ENCODE measurements at places on chromosomes 6 and 20. TPM values are rescaled to one million over a fixed set of nuclear protein-coding genes. Genes with fewer than 3 reads are reported as not detected.
A peak's percentile ranks its signal among the peaks of the same experiment; 100 is the strongest.

GRCh38 chr6:112618849-112619248, 271.7 kb downstream of the RFPL4B start:
- DNase-seq: peak; percentile 37

The HBS1L gene
- 32.7 TPM for polyA plus RNA-seq

The SNAI1 gene
- 7.3 TPM for polyA plus RNA-seq

GRCh38 chr6:26022132-26022472, 59.5 kb downstream of the TRIM38 start:
- DNase-seq: peak; percentile 97

DNA sequence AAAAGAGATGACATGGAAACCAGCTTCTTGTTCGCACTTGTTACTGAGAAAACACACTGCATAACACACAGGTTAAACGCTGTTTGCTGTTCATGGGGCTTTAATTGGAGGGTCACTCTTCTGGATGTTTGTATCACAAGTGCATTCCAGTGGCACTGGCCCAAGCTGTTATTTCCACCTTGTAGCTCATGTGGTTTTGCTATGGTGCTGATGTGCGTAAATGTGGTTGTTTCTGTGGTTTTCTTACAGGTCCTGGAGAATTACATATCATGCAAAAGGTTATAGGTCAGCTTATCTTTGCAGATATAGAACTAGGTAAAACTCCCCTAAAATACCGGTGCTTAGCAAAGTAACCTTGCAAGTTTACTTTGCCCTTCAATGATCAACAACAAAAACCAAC, 89.3 kb upstream of the AHI1 start:
- peak; percentile 64 for DNase-seq

DNA sequence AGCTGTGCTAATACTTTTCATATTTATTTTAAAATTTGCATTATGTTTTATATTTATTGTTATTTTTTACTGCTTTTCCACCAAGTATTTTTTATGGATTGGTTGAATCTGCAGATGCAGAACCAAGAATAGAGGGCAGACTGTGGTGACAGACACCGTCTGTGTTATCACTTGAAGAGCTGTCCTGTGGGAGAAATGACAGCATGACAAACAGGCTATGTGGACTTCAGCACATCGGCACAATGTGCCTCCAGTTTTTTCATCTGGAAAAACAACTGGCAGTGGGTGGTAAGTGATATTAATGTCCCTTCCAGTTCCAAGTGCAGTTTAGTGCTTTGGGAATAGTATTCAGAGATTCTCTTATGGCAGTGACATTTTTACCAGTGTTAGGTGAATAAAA, 492.9 kb downstream of the PRKN start:
- DNase-seq: no peak
